MV-4-11 (cell line): ENCODE measurements at places on chromosomes 6 and 20.
A peak's percentile ranks its signal among the peaks of the same experiment; 100 is the strongest.

- no peak for DNase-seq
Measured at GRCh38 chr6:114342086-114342825, 567 bp downstream of the HS3ST5 start.

GRCh38 chr6:35363293-35363750, 21.0 kb downstream of the PPARD start:
- DNase-seq, result peak; percentile 91

- peak; percentile 97 for DNase-seq
Measured at GRCh38 chr6:149246691-149247384, 70.7 kb upstream of the TAB2 start.

GRCh38 chr6:11730641-11731040, 48.0 kb downstream of the ADTRP start:
- peak; percentile 90 for DNase-seq

GRCh38 chr6:45896783-45897441, 118.7 kb downstream of the CLIC5 start:
- DNase-seq, result peak; percentile 61

DNA sequence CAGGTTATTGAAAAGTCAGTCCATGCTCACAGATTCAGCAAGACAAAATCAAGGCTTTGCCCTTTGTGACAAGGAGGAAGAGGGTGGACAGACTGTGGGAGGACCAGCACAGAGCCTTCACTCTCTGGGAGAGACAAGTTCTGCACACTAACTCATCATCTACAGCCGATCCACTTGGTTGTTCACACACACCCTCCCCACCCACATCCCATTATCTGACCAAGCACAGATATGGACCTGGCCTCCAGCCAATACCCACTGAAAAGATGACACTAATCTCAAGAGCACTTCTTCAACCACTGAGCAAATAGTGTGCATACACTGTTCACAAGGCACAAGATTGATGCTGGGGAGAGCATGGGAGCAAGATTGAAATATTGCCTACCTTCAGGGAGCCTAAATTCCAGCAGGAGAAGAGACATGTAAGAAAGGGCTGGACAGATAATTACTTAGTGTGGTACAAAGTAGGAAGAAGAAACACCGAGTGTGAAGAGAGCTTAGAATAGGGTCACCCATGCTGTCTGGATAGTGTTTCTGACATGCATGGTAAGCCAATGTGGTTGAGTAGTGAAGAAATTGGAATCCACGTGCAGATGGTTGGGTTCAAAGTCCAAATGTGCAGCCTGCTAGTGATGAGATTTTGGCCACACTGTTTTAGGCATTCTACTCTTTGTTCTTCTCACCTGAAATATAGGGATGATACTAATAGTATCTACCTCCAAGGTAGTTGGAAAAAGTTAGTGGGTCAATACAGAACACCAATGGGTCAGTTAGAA, 21.7 kb upstream of the IL17A start:
- no peak for DNase-seq
